ENCODE measurements at places on chromosomes 7 and 10.

GRCh38 chr7:137696376-137696775, 150.4 kb downstream of the DGKI start:
- no peak for DNase-seq

- DNase-seq: no peak
Measured at GRCh38 chr10:114184276-114184675, 5.1 kb downstream of the TDRD1 start.

DNA sequence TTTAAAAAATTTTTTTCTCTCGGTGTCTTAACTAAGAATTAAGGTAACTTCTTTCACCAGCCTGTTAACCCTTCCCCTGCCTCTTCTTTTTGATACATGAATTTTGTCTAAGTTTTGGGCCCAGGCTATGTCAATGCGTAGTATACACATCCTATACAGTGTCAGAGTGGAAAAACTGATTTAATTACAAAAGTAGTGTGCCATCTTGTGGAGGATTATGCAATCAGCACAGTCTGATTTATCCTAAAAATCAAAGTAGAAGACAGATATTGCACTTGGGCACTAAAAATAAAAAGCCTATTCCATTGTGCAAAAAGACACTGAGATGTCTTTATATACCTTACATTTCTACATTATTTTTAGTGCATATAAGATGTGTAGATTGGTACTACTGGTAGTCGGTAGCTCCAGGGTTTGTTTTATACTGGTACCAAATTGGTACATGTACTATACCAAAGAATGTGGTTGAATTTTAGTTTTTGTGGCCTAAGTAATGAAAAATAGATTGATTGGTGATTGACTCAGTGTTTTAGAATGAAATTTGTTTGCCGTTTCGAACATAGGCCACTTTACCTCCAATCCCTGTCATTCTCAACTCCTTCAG, 96.6 kb downstream of the MKLN1 start:
- DNase-seq: no peak

DNA sequence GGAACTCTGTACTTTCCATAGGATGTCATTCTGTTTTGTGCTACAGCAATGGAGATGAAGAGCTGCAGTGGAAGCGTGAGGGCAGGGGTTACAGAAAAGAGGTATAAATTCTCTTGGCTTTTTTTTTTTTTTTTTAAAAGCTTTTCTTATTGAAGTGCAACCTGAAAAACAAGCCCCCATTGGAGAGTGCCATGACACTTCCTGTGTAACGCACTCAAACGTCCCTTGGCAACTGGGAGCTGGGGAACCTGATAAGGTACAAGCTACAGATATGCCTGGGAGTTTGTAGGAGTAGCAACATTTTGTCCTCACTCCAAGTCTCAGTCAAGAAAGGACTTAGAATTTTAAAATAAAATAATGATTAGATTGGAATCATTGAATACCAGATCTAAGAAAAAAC, 512.1 kb downstream of the RPS24 start:
- no peak for DNase-seq

DNA sequence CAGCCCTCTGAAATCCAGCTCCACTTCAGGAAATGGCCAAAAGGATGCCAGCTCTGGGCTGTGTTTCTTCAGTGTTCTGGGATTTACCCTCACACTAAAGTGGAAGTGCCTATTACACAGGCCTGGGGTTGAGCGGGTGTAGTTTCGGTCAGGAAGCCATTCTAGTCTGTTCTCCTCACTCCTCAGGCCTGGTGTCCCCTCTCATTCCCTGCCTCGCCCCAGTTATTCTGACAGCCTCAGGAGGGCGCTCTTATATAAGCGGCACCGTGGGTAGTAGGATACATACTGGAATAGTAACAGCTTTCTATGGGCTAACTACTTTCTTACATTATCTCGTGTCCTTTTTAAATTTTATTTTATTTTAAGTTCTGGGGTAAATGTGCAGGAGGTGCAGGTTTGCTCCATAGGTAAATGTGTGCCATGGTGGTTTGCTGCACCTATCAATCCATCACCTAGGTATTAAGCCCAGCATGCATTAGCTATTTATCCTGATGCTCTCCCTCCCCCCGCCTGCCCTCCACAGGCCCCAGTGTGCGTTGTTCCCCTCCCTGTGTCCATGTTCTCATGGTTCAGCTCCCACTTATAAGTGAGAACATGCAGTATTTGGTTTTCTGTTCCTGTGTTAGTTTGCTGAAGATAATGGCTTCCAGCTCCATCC, 12.2 kb upstream of the LGI1 start:
- DNase-seq: no peak

- no peak for DNase-seq
Measured at GRCh38 chr10:4519658-4520402, 306.2 kb upstream of the AKR1E2 start.

GRCh38 chr7:690478-691360, 35.8 kb upstream of the DNAAF5 start:
- DNase-seq: no peak

GRCh38 chr10:89741126-89741762, 39.9 kb downstream of the KIF20B start:
- no peak for DNase-seq

- no peak for DNase-seq
Measured at GRCh38 chr7:66167773-66168387, 37.3 kb upstream of the TPST1 start.

- DNase-seq: no peak
Measured at GRCh38 chr7:138796038-138796615, 1.7 kb upstream of the TMEM213 start.

- DNase-seq: no peak
Measured at GRCh38 chr7:45435846-45436245, 138.3 kb upstream of the ADCY1 start.

- no peak for DNase-seq
Measured at GRCh38 chr10:12729885-12730284, 271.6 kb downstream of the CCDC3 start.

- no peak for DNase-seq
Measured at GRCh38 chr7:100360135-100360854, 2.4 kb downstream of the PILRB start.

DNA sequence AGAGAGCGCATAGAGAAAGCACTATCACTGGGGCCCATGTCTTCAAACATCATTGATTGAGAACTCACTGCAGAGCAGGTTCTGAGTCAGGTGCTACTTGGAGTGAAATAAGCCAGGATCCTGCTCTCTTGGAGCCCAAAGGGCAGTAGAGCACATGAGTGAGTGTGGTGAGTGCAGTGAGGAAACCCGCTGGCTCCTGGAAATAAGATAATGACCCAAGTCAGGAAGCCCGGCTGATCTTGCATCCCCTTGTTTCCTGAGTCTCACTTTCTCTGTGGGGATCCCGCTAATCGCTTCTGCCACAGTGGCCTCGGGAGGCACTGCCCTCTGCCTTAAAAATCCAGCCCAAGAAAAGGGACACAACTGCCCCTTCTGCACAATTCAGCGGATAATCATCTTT, 7.1 kb upstream of the FAM107B start:
- DNase-seq: no peak

DNA sequence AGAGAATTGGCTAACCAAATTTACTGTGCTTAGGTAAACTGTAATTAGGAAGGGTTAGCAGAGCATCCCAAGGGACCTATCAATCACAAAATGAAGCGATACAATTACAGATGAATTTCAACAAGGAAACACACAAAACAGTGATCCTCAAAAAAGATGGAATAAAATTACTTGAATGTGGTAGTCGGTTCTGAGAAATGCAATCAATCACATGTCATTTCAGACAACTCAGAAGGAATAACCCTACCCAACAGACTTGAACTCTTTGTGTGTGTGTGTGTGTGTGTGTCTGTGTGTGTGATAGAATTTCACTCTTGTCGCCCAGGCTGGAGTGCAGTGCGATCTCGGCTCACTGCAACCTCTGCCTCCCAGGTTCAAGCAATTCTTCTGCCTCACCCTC, 43.5 kb downstream of the ST8SIA6 start:
- no peak for DNase-seq

DNA sequence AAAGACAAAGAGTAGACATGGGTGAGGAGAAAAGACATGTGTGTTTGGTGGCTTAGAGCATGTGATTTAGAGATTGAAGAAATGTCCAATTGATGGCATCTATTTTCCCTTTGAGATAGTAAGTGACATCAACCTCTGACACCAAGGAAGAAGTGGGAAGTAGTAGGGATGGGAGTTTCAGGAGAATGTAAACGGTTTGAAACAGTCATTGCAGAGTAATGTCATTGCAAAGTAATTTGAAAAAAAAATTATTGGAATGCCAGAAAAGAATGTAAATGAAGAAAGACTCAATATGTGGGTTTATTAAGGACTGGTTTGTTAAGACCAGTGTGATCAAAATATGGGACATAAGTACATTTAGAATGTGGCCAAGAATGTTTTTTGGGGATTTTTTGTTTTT, 26.6 kb downstream of the GNG11 start:
- no peak for DNase-seq

- no peak for DNase-seq
Measured at GRCh38 chr10:47418321-47418720, 34.2 kb upstream of the ZNF488 start.

GRCh38 chr10:43667317-43667731, 18.6 kb upstream of the ZNF32 start:
- DNase-seq: peak; percentile 28

DNA sequence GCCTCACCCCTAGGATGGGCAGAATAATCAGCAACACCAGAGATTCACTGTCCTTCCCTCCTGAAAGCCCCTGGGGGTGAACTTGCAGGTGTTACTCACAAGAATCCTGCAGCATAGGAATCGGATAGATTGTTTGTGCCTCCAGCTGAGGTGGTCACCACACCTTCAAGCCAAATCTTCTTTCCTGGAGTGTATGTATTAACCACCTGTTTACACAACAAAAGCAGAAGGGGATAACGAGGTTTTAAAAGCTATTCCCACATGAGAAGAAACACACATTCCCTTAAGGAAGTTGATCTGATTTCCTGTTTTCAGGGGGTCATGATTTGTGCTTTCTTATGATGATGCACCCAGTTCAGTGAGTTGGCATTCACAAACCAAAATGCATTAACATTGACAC, 173.8 kb upstream of the HPS1 start:
- DNase-seq: no peak

DNA sequence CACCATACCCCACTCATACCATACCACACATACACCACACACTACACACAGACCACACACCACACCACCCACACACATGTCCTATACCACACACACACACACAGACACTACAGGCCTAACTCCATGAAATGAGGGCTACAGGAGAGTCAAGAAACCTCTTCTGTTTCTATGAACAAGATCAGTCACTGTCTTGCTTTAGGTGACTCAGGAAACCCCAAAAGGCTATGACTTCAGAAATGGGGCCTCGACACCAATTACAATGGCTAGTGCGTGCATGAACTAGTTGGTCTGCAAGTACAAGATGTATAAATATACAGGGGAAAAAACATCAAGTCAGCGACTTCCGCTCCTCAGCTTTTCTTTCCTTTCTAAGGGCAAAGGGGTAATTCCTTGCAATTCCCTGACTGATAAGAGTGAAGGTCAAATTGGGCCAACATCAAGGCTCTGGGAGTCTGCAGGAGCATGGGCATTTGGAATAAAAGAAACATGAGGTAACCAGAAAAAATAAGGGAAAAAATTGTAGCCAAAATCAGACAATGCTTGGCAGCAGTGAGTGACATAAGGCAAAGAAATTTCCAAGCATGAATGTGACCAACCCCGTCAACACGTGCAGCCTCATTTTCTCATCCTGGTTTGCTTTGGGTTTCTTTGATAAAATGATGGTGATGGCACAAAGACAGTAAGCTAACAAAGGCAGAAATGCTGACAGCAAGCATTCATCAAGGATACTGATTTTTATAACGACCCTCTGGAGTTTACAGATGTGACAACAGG, 1.5 kb downstream of the PKD1L1 start:
- DNase-seq: no peak

GRCh38 chr10:128047351-128047750, 78.9 kb downstream of the MKI67 start:
- DNase-seq: peak; percentile 25

DNA sequence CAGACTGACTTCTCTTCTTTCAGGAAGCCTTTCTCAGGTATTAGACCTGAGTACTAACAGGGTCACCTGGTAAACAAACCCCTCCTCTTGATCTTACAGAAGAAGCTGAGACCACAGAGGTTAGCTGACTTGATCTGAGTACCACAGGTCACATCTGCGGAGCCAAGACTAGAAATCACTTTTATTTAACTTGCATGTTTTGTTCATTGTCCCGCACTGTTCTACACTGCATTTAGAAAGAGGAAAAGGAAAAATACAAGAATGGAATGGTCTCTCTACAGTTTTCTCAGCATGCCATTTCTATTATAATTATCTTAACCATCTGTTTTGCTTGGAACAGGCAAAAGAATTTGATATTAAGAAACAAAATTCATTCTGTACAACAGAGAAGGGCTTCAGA, 245.6 kb upstream of the ETV1 start:
- DNase-seq: no peak

DNA sequence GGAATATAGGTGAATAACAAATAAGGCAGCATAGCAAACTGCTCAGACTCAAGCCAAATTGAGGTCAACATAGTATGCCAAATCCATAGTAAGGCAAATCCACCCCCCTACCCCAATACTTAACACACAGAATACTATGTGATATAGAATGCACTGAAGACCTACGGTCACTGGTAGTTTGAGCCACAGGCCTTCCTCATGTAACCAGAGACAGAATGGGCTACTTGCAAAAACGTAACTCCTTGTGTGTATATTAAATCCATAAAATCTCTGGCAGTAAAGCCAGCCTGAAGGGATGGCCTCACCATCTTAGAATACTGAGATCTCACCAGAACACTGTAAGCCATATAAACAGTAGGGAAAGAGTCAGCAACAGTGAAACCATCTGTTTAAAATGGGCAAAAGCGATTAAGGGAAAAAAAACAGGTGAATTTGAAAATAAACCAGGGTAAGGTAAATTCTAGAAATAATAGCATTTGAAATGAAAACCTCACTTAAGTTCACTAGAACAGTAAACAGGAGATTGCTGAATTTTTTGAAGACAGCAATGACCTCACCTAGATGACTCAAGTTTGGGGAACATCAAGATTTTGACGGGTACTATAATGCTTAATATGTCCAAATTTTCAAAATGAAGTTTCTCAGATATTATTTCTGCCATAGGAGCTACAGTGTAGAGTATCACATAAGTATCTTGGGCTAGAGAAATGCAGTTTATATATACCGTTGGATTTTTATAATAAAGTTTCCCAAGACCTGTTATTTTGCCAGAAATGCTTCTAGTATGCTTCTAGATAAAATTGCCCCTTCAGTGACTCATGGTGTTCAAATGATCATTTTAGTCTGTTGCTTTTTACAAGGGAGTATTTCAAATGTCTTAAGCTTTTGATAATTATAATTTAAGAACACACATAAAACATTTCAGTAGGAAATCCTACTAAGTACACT, 13.9 kb downstream of the HNRNPA2B1 start:
- DNase-seq: no peak

DNA sequence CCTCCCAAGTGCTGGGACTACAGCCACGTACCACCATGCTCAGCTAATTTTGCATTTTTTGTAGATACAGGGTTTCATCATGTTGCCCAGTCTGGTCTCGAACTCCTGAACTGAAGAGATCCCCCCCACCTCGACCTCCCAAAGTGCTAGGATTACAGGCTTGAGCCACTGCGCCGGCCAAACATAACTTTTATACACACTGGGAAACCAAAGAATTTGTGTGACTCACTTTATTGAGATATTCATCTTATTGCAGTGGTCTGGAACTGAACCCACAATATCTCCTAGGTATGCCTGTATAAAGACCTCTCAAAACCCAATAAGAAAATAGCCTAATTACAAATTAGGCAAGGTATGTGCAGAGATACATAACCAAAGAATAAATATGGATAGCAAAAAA, 182.6 kb upstream of the FEZF1 start:
- DNase-seq: no peak

All from progenitor cell of endocrine pancreas (in vitro differentiated cells).